ENCODE measurements at places on chromosomes 3 and 15.

DNA sequence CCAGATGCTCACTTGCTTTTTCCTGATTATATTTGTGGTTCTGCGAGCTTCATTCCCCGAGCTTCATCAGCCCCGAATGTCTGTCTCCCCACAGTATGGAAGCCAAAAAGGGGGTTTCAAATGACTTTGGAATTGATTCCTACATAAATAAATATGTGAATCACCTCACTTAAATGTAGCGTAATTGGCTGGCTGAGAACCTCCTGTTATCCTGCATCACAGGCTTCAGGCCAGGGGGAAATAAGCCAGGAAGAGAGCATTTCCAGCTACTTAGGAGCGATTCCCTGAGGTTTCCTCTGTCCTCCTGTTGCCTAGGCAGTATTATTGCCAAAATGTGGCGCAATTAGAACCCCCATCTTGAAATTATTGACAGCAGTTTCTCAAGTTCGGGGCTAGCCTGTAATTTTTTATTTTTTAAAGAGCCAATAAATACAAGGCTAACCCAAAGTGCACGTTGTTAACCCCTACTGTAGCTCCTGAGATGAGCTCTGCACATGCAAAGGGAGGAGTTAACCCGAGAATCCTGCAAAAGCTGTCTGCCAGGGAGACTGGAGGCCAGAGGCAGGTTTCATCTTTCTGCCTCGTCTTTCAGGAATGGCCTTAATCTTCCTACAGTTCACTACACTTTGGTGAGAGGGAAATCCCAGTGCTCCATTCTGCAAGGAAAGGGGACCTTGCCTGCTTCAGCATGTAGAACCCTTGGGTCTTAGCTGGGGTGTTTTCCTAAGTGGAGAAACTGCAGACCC is 148.2 kb downstream of the ADAMTS9 start:
- DNase-seq: no peak

DNA sequence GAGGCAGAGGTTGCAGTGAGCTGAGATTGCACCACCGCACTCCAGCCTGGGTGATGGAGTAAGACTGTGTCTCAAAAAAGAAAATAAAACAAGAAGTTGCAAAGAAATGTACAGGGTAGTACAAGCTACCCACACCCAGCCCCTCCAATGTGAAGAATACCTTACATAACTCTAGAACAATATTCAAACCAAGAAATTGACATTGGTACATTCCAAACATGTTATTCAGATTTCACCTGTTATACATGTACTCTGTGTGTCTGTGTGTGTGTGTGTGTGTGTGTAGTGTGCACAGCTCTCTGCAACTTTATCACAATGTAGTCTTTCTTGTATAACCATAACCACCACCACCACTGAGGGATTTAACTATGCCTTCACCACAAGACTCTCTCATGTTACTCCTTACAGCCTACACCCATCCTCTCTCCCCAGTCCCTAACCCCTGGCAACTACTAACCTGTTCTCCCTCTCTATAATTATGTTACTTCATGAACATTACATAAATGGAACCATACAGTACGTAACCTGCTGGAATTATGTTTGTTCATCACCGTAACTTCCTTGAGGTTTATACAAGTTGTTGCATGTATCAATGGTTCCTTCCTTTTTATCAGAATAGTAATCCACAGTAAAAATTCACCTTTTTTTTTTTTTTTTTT is 16.2 kb upstream of the TJP1 start:
- no peak for DNase-seq

- DNase-seq: no peak
Measured at GRCh38 chr3:59444294-59444671, 394.5 kb upstream of the CFAP20DC start.

GRCh38 chr3:196995646-196996355 is 27.2 kb upstream of the PIGZ start:
- DNase-seq: no peak

GRCh38 chr3:117322866-117323265 is 613.3 kb downstream of the TUSC7 start:
- peak; percentile 3 for DNase-seq

DNA sequence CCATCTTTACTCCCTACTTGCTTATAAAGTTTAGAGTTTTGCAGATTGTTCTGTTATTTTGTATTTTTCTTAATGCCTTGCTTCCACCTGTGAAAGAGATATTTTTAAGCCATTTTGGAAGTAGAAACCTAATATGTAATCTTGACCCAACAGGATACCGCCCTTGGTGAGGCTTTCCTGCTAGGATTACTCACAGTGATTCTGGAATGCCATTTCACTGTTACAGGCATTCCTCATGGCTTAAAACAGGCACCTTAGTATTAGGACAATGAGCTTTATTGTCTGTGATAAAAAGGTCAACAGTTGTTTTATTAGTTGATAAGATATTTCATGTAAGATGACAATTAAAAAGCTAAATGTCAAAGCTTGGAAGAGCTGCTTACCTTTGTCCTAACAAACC is 58.2 kb downstream of the PHLDB2 start:
- DNase-seq: no peak

- DNase-seq: no peak
Measured at GRCh38 chr3:142148044-142148791, 1.1 kb downstream of the TFDP2 start.

DNA sequence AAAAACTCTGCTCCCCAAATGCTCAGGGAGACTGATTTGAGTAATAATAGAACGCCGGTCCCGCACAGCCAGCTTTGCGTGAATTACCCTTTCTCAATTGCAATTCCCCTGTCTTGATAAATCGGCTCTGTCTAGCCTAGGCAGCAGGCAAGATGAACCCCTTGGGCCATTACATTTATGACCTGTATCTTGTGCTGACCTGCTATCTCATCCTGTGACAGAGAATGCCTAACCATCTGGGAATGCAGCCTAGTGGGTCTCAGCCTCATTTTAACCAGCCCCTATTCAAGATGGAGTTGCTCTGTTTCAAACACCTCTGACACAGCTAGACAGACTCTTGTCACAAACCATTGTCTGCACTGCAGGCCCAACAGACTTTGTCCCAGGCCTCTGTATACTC is 13.8 kb upstream of the NUP210 start:
- no peak for DNase-seq

All from left renal pelvis (tissue), 4 donors.